ENCODE measurements at places on chromosomes 4 and X.

GRCh38 chrX:103398421-103398864, 22.1 kb downstream of the BEX3 start:
- DNase-seq, result no peak

- no peak for DNase-seq
Observed at GRCh38 chrX:122087341-122087740, 1039.9 kb downstream of the GLUD2 start.

DNA sequence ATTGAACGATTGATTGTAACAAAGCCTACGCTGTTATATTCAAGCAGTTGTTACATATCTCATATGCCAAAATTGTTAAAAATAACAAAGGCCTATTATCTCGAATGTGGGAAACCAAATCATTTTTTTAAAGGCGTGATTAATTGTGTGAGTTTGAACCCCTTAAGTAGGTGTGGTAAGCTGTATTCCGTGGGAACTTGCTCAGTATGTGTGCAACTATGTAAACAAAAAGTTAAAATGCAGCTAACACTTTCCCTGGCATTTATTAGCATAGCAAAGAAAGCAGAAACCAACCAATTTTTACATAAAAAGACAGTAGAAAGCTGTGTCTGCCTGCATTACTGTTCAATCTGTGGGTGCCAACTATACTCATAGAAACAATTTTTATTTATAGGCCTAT, 166.0 kb upstream of the HAND2 start:
- no peak for DNase-seq

- DNase-seq, result no peak
Observed at GRCh38 chr4:137663251-137664045, 131.2 kb upstream of the PCDH18 start.

- DNase-seq, result no peak
Observed at GRCh38 chrX:13473442-13474163, 95.8 kb upstream of the EGFL6 start.

Measured in cardiac muscle cell (in vitro differentiated cells and primary cell).